Epithelial cell of proximal tubule (primary cell): ENCODE measurements at places on chromosomes 11 and 22.

- no peak for DNase-seq
These were observed 17.8 kb downstream of the FIBIN start for GRCh38 chr11:27011560-27012233.

GRCh38 chr11:27108809-27109208 is 68.2 kb downstream of the BBOX1 start:
- no peak for DNase-seq

DNA sequence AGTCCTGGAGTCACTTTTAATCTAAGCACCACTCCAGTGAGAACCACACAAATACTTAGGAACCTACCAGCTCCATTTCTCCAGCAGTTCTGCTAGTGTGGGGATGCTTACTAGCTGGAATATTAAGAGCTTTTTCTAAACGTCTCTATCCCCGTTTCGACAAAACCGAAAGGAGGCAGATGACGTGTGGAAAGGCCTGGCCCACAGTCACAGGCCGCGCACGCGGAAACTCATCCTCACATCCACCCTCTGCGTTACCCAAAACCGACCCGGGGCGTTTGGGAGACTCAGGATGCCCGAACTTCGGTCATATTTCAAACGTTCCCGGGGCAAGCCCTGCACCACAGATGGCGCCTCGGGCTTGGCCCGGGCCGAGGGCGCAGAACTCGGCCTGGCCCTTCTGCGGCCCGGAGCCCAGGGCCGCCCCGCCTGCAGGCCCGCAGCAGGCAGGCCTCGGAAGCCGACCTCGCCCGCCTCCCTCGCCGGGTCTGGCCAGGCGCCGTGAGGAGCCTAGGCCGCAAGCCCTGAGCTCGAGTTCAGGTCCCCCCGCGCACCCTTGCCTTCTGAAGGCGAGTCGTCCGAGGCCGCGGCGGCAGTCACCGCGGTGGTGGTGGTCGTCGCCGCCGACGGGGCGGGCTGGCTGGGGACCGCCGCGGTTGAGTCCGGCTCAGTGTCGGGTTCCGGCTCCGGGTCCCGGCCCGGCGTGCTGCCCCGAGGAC is 473 bp downstream of the FNBP4 start:
- no peak for DNase-seq

DNA sequence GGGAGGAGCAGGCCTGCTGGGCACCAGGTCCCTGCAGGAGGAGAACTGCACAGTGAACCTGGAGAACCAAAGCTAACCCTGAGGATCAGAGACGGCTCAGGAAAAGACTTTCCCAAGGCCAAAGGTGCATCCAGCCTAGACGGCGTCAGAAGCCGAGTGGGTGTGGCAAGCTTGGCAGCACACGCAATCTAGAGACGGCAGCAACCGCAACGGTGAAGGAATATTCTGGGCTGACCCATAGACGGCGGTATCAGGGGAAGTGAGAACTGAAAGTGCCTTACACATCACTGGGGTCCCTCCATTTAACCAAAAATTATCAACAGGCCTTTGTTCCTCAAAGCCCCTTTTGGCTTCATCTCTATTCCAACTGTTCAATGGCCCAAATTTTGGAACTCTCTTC is 26.2 kb downstream of the SPATA19 start:
- DNase-seq: no peak

DNA sequence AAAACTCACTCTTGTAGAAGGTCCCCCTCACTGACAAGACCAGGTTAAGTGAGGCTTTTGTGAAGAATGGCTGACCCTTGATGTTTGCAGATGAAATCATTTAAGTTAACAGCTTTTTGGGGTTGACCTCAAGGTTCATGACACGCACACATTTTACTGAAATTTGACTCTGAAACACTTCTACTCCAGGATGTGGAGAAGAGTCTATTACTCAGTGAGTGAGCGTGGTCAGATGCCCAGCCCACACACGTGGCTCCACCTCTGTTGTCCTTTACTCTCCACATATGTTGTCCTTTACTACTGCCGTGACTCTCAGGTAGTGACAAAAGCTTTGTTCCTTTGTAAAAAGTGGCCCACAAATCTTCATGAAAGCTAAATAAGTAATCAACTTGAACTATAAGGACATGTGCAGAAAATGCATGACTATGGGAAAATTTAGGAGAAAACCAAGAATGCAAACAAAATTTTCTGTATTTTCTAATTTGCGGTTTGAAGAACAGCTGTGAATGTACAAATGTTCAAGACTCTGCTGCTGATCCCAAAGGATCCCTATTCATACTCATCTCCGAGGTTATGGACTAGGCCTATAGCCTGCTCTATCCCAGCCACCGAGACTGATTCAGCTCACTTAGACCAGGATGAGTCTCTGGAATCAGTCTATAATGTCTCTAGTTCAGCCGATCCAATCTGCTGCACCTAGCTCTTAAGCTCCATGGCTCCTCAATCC is 22.4 kb downstream of the XRRA1 start:
- no peak for DNase-seq

DNA sequence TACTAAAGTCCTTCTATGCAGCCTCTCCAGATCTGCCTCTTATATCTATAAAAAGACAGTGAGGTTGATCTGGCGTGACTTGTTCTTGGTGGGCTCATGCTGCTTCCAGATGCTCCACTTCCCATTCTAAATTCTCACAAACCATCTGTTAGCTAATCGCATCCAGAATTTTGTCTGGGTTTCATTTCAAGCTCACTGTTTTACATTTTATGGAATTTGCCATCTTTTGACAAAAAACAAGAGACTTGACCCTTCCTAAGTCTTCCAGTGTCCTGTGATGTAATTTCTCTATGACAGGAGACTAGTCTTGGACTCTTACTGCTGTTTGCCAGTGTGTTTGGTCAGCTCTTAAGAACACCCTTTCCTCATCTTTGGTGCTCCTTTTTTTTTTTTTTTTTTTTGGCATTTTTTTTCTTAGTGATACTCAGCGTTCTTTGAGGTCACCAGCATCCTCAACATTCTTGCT is 23.0 kb downstream of the CRKL start:
- no peak for DNase-seq

- DNase-seq: no peak
These were observed 13.0 kb upstream of the BID start for GRCh38 chr22:17787241-17787640.

GRCh38 chr22:43554694-43555365 is 143.0 kb downstream of the MPPED1 start:
- no peak for DNase-seq

DNA sequence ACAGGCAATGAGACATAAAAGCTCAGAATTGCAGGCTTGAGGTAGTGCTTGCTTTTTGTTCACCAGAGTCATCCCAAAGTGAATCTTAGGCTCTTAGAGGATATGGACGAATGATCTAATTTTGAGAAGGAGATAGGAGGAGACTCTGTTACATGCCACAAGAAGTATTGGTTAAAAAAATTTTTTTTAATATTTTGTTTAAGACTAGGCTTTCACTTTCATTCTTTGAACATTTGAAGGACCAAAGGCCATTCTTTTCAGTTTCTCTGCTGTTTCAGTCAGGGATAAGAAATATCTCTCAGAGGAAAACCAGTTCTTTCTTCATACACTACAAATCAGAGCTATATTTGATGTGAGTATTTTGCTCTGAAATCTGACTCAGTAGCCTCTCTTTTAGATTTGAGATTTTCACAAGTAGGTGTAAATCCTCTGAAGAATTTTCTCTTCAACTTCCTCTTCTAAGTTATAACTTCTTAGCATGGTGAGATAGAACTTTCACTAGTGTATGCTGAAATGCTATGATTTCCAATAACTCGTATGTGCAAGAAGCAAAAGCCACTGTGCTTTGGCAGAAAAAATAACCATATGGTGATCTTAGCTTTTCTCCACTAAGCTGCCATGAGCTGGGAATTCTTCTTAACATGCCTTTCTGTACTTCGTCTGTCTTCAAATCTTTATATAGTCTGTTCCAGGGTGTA is 24.1 kb upstream of the FAM181B start:
- DNase-seq: no peak

- DNase-seq: no peak
These were observed 12.2 kb downstream of the MRPL21 start for GRCh38 chr11:68891351-68891948.
